ENCODE measurements at places on chromosomes 12 and 14. TPM values are rescaled to one million over a fixed set of nuclear protein-coding genes. Genes with fewer than 3 reads are reported as not detected.

DNA sequence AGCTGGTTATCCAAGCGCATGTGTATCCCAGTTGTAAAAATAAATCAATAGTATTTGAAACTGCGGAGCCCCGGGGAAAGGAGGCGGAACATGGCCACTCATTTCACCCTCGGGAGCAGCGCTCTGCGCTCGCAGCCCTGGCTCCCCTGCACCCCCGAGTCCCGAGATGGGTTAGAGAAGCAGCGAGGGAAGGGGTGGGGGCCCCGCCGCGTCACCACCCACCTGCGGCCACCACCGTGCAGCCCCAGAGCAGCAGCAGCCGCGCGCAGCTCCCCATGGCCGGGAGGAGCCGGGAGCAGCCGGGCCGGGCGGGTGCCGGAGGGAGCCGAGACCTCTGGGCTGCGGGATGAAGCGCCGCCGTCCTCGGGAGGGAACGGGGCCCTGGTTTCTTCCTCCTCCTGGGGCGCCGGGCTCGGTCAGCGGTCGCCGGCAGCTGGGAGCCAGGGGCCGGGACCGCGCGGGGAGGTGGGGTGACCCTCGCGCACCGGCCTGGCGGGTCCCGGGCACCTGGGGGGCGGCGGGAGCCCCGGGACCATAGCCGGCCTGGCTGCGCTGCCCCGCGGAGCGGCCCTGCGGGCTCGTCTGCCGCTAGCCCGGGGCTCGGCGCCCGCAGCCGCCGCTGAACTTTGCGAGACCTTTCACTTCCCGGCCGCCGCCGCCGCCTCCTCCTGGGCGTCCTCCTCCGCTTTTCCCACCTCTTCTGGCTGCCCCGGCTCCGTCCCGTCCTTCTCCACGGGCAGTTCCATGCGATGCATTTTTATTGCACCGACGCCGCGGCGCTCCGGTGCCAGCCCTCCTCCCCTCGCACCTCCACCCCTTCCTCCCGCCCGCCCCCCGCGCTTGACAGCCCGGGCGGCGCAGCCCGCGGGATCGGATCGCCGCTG lies at the start of gene NTN4:
Gene NTN4 (minus strand): TSS at position 732 of the 884 bp plus-strand sequence. CDS start 455 bp downstream, at position 277.
- peaks cover 7% of the 10 kb centered on the region for H3K4me1 ChIP-seq
- H3K36me3 ChIP-seq, result no peaks in the 10 kb centered on the region
- DNase-seq, result no peak
- H3K4me3 ChIP-seq, result peak within 1 kb of the TSS; percentile 66
- H3K27ac ChIP-seq, result no peak within 1 kb of the TSS

GRCh38 chr12:40697566-40698259 lies 5.5 kb downstream of the CNTN1 start:
- H3K36me3 ChIP-seq, result no peaks in the 10 kb centered on the region
- H3K4me3 ChIP-seq, result no peak overlapping the region
- peaks cover 14% of the 10 kb centered on the region for H3K27me3 ChIP-seq
- H3K4me1 ChIP-seq, result no peaks in the 10 kb centered on the region
- H3K27ac ChIP-seq, result no peak overlapping the region

DNA sequence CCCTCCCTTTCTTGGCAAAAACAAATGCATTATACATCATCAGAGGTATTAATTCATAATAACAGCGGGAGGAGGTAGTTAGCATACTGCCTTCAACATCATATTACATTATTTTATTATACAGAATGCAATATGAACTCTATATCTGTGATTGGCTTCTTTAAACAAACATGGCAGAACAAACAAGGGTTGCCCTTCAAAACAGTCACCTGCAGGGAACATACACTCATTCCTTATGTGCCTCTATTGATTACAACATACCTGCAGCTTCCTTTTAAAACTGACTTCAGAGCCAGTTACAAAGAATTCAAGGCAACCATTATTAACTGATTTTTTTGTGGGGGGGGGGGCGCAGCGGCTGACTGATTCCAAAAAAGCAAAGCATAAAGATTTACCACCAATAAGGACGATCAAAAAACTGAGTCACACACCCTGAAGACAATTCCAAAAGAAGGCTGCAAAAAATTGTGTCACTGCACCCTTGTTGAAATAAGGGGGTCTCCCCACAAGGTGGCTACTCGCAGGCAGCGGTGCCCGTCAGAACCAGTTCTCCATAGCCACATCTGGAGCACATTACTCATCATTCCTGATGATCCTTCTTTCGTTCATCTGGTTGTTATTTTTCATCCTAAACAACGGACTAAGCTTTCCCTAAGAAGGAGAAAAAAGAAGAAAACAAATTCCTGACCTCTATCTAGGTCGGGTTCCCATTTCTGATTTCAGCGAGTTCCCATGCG lies 51.8 kb downstream of the SMUG1 start:
- H3K27me3 ChIP-seq, result peaks cover 60% of the 10 kb centered on the region
- H3K4me1 ChIP-seq, result no peaks in the 10 kb centered on the region
- no peak overlapping the region for H3K4me3 ChIP-seq

GRCh38 chr12:25322351-25322750 lies 71.6 kb upstream of the KRAS start:
- H3K4me1 ChIP-seq, result peaks cover 46% of the 10 kb centered on the region
- H3K4me3 ChIP-seq, result peak overlapping the region; percentile 26
- no peaks in the 10 kb centered on the region for H3K27me3 ChIP-seq

The KCNH3 gene
- 2.3 TPM for total RNA-seq

- no peak overlapping the region for H3K27ac ChIP-seq
- H3K4me3 ChIP-seq, result no peak overlapping the region
- no peak for DNase-seq
- H3K4me1 ChIP-seq, result no peaks in the 10 kb centered on the region
- no peaks in the 10 kb centered on the region for H3K27me3 ChIP-seq
- H3K36me3 ChIP-seq, result no peaks in the 10 kb centered on the region
Observed at GRCh38 chr14:80383223-80383622, 171.9 kb upstream of the DIO2 start.

The CCDC175 gene
- total RNA-seq, result not detected

The TCP11L2 gene
- total RNA-seq, result 21.0 TPM

The PSMB5 gene
- 60.4 TPM for total RNA-seq

GRCh38 chr12:71276541-71276940 lies 118.7 kb upstream of the TSPAN8 start:
- H3K36me3 ChIP-seq, result no peaks in the 10 kb centered on the region
- H3K27me3 ChIP-seq, result no peaks in the 10 kb centered on the region
- no peak for DNase-seq
- H3K27ac ChIP-seq, result no peak overlapping the region
- no peak overlapping the region for H3K4me3 ChIP-seq

DNA sequence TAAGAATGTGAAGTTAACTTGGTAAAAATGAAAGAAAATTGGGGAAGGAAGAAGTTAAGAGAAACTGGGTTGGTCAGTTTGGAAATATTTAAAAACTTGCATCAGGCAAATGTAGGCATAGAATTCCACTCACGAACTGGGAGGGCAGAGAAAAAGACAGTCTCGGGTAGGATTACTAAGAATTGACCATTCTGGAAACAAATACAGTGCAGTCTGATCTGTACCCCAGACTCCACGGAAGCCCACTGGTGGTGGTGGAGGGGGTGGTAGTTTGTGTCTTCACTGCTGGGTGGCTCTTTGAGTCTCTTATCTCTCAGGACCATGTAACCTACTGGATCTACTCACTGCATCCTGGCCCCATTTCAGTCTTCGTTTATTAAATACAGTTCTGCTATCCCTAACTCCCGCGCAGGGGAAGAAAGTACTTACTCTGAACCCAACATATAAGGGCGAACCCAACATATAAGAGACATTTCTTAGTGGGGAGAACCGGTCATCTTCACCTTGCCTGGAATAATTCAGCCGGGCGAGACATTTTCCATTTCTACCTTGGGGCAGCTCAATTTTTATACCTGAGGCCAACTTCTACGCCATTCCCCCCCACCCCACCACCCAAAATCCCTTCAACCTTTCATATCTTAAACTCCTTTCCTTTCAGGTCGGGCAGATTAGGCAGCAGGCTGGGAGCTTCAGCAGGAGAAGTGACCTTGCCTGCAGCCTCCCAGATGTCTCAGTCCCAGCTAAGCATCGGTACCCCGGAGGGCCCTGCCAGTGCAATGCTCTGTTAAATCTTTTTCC lies 1.7 kb downstream of the SLC2A3 start:
- H3K36me3 ChIP-seq, result peaks cover 19% of the 10 kb centered on the region
- H3K27ac ChIP-seq, result no peak overlapping the region
- DNase-seq, result peak; percentile 16
- H3K4me1 ChIP-seq, result peaks cover 26% of the 10 kb centered on the region
- no peak overlapping the region for H3K4me3 ChIP-seq

DNA sequence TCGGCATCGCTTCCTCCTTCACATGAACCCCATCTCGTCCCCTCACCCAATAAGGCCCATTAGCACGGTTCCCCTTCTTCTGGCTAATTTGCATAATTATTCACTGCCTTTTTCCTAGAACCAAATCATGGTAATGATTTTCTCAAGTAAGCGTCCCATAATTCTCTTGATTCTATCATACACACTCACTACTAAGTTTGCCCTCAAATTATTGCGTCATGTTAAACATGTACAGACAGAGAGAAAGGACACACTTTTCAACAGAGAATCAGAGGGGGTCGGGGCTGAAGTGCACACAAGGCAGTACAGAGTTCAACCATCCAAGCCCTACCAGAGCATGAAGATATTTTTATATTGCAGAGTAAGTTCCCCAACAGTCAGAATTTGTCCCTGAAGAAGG lies 256.6 kb downstream of the FOXN3 start:
- DNase-seq, result no peak
- no peak overlapping the region for H3K4me3 ChIP-seq
- H3K36me3 ChIP-seq, result peaks cover 18% of the 10 kb centered on the region
- peaks cover 12% of the 10 kb centered on the region for H3K4me1 ChIP-seq
- no peak overlapping the region for H3K27ac ChIP-seq
- no peaks in the 10 kb centered on the region for H3K27me3 ChIP-seq

DNA sequence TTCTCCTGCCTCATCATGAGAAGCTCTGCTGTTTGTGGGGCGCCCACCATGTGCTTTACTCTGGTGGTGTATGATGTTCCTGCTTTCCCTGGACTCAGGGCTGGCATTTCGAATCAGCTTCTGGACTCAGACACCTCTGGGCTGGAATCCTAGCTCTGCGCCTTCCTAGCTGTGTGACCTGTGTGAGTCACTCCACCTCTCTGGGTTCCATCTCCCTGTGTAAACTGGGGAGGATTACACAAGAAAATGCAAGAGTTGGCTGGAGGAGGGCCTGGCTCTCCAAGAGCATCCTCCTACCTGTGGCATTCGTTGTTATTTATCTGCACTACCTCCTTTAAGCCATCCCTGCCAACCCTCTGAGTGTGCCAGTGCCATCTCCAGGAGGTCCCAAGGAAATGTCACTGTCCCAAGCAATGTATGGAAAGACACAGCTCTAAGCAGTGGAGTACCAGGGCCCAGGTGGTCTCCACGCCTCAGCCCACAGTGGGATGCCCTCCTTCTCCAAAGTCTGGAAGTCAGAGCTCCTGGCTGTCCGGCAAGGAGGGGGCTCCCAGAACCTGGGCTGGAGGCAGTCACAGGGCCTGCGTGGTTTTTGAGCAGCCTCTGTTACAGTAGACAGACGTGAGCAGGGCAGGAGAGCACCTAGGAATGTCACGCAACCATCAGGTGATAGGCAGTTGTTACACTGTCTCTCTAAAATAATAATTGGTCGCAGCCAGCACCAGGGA lies 7.3 kb upstream of the TNFAIP2 start:
- peaks cover 11% of the 10 kb centered on the region for H3K27me3 ChIP-seq
- no peak overlapping the region for H3K27ac ChIP-seq
- H3K36me3 ChIP-seq, result no peaks in the 10 kb centered on the region
- H3K4me3 ChIP-seq, result no peak overlapping the region
- no peak for DNase-seq

DNA sequence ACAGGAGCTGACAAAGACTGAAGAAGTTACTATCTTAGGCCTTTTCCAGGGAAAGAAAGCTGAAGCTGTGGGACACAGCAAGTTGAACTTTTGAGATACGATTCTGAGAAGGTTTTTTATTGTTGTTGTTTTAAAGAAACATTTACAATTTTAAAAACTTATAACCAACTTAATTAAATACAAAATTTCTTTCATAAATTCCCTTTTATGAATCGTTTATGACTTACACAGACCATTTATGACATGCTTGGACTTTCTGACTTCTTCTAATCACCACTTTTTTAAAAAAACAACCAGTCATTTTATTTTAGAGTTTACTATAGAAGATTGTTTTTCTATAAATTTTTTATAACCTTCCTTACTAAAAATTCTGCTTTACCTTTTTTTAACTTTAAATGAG lies 68.7 kb downstream of the DHRS2 start:
- H3K27ac ChIP-seq, result no peak overlapping the region
- no peak for DNase-seq
- H3K4me1 ChIP-seq, result no peaks in the 10 kb centered on the region
- H3K36me3 ChIP-seq, result peaks cover 2% of the 10 kb centered on the region

GRCh38 chr14:99654235-99654985 lies 9.5 kb downstream of the HHIPL1 start:
- H3K4me1 ChIP-seq, result no peaks in the 10 kb centered on the region
- no peak for DNase-seq
- no peaks in the 10 kb centered on the region for H3K36me3 ChIP-seq
- H3K27me3 ChIP-seq, result peaks cover 26% of the 10 kb centered on the region
- no peak overlapping the region for H3K27ac ChIP-seq

DNA sequence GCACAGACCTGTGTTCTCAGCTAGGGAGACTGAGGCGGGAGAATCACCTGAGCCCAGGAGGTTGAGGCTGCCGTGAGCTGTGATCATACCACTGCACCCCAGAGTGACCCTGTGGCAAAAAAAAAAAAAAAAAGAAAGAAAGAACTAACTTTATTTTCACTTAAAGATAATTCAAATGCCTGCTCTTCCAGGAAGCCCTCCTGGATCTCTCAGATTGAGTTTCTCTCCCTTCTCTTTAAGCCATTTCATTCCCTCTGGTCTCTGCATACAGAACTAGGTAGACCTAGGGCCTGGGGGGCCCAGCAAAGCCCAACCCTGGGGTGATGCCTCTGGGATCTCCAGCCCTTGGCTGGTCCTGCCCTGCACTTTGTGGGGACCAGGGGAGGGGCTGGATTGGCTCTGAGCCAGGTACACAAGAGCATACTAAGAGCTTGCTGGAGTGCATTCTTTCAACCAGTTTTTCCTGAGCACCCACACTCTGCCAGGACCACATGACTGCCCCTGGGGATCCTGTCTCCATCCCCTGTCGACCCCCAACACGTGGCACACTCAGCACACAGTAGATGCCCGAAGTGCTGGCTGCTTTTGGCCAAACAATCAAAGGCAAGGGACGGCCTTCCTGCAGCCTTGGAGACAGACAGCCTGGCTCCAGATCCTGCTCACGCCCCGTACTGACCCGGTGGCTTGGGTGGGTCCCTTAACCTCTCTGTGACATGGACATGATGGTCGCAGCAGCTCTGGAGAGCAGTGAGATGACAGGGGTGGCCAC lies 52.7 kb downstream of the CYP46A1 start:
- no peak overlapping the region for H3K27ac ChIP-seq
- peaks cover 19% of the 10 kb centered on the region for H3K27me3 ChIP-seq
- DNase-seq, result no peak

The BRAP gene
- total RNA-seq, result 23.6 TPM

DNA sequence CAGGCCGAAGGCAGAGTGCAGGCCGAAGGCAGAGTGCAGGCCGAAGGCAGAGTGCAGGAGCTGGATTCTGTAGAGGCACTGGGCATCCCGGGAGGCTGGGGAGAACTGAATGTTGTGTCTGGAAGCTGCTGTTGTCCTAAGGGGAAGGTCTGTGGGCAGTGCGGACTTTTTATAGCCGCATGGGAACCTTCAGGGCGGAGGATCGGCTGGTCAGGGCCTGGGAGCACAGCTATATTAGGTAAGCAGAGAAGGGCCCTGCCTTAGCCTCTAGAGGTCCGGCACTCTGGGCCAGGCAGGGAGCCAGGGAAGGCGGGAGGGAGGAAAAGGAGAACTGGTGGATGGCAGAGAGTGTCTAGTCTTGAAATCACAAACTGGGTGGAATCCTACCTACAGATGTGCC lies 14.2 kb downstream of the CABP1 start:
- no peak for DNase-seq
- H3K27me3 ChIP-seq, result peaks cover 30% of the 10 kb centered on the region
- no peak overlapping the region for H3K27ac ChIP-seq

GRCh38 chr12:89645434-89645833 lies 63.2 kb downstream of the ATP2B1 start:
- no peaks in the 10 kb centered on the region for H3K27me3 ChIP-seq
- no peak overlapping the region for H3K27ac ChIP-seq
- H3K36me3 ChIP-seq, result peaks cover 35% of the 10 kb centered on the region
- H3K4me1 ChIP-seq, result peaks cover 7% of the 10 kb centered on the region
- H3K4me3 ChIP-seq, result no peak overlapping the region

Data from activated CD4-positive, alpha-beta T cell treated with anti-CD3 and anti-CD28 coated beads, Interleukin-2, amount 10 ng/mL, durations not matched to agents 7 days and 5 days (primary cell).